ENCODE measurements at places on chromosomes 7 and 10.
A peak's percentile ranks its signal among the peaks of the same experiment; 100 is the strongest.

DNA sequence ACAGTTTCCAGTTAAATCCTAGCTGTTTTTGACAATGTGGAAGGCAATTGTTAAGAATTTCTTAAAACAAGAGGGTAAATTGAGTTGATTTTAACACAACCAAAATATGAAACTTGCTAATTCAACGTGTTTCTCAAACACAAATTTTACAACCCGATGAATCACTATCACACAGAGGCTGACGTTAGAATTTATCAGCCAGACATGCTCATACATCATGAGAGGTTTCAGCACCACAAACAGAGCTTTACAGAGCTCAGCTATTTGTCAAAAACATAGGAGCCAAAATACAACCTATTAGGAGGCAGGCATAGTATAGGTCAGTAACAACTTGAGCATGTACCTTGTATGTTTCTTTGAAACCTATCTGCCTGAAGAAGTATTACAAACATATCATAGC lies 36.1 kb downstream of the LRRN3 start:
- no peak for DNase-seq

DNA sequence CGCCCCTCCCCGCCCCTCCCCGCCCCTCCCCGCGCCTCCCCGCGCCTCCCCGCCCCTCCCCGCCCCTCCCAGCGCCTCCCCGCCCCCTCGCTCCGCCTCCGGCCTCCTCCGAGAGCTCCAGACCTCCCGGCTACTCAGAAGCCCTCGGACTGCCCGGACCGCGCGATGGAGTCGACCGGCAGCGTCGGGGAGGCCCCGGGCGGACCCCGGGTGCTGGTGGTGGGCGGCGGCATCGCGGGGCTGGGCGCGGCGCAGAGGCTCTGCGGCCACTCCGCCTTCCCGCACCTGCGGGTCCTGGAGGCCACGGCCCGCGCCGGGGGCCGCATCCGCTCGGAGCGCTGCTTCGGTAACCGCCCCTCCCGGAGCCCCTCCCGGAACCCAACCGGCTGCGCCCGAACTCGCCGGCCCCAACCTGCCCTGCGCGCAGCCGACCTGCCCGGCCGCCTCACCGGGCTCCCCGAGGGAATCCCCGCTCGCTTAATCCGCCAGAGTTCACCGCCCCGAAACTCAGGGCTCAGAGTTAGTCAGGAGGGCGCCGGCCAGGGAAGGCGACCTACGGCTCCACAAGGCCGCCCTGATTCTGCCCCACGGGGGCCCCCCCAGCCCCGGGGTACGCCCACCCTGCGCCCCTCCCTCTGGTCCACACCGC lies at the start of gene PAOX:
Gene PAOX (plus strand): TSS at position 111 of the 649 bp plus-strand sequence. CDS start 55 bp downstream, at position 166.
- peak; percentile 58 for DNase-seq

GRCh38 chr10:122141821-122142640 lies 129.1 kb upstream of the BTBD16 start:
- no peak for DNase-seq

GRCh38 chr7:140322759-140323158 lies 75.6 kb downstream of the SLC37A3 start:
- no peak for DNase-seq

GRCh38 chr7:150379441-150380379 lies 580 bp downstream of the ZNF775 start:
- no peak for DNase-seq

DNA sequence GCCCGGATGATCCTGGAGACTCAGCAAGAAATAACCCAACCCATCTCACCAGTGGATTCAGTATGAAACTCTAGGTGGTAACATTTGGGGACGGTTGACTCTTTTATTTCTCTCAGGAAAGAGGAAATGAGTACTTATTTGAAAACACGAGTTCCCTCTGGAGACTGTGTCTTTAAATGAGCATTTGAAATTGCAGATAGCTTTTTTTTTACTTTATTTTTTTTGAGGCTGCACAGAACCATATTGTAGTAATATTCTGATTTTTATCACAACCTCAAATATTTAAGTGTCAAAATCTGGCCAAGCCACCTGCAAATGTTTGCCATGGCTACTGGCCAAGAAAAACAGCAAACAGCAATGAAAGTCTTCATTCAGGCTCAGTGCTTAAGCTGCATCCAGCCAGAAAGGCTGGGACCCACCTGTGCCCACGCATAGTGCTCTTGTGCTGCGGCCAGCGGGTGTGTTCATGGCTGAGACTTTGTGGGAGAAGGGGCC lies 160.8 kb downstream of the CREB5 start:
- DNase-seq: no peak

DNA sequence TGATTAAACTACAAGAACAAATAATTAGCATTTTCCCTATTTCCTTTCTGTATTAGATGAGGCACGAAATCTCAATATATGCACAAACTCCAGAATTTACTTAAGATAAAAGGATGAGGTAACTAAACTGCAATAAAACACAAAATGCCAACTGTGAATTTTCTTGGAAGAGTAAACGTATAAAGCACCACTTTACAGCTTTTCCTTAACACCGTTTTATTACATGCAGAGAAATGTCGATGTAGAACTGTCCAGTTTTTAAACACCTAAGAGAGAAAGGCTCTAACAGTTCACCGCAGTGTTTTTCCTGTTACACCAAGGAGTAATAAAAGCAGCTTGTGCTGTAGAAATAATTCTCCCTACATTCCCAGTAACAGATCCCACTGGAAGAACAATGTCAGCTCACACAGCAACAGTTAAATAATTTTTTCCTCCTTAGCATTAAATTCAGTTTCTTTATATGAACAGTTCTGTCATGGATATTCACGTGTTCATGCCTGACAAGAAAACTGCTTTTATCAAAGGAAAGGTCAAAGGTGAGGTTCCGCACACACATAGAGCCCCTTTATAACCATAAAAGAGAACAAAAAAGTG lies 52.0 kb downstream of the MINDY3 start:
- DNase-seq: no peak

- DNase-seq: no peak
Observed at GRCh38 chr10:50387732-50388073, 136.4 kb upstream of the ASAH2 start.

DNA sequence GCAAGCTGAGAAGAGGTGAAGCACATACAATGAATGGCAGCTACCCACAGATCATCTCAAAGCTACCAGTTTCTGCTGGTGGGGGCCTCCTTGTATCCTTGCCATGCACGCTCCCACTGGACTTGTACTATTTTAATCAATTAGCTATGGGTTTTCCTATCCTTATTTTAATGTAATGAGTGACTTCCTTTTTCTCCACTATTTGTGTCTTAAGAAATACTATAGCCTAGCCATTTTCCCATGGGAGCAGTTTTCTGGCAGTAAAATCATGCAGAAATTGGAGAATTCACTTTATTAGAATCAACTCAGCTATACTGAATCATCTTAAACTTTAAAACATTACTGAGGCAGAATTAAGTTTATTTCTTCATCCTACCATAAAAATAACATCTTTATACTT lies 73.5 kb downstream of the CTNNA3 start:
- no peak for DNase-seq

GRCh38 chr7:98831641-98832221 lies 38.1 kb downstream of the TMEM130 start:
- DNase-seq: peak; percentile 13

DNA sequence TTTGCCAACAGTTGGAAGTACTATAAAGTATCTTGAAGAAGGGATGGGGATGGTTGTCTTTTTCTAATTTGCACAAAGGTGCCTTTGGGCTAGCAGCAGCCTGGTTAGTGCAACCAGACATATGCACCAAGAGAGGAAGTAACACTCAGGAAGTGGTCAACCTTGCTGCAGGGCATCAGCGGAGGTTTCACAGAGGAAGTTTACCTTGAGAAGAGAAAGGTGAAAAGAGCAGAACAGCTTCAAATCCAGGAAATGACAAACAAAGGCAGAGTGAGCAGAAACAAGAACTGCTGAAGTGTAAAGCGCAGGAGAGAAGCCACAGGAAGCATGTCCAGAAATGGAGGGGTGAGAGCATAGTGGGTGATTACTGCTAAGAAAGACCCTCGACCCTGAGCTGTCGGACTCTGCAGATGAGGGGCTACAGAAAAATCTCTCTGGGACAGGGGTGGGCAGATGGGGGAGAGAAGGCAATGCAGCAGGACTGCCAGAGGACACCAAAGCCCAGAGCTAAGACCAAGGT lies 66.9 kb downstream of the STK17A start:
- peak; percentile 39 for DNase-seq

GRCh38 chr7:157357129-157358040 lies 20.6 kb downstream of the DNAJB6 start:
- no peak for DNase-seq

- no peak for DNase-seq
Observed at GRCh38 chr10:101136007-101136707, 5.1 kb downstream of the TLX1 start.

DNA sequence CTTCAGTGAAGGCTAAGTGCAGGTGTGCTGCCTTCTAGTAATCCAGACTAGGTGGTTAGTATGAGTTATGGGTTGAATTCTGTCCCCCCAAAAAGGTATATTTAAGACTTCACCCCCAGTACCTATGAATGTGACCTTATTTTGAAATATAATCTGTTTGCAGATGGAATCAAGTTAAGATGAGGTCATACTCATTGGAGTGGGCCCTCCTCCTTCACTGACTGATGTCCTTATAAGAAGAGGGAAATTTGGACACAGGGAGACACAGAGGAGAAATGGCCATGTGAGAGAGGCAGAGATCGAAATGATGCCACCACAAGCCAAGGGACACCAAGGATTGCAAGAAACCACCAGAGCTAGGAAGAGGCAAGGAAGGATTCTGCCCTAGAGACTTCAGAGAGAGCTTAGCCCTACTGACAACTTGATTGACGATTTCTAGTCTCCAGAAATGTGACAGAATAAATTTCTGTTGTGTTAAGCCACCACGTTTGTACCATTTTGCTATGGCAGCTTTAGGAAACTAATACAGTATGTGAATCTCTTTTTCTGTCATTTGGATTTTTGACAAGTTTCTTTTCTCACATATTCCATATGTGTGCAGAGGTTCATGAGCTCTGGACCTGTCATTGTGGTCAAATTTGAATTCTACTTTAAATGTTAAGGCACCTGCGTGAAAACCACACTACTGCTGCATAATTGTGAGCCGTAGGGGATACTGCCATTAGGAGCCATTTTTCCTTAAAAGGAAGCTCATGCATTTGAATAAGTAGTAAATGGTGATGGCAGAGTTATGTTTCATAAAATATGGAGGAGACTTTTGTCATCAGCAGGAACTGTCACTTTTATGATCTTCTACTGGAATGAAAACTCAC lies 2.6 kb upstream of the RPA3 start:
- no peak for DNase-seq

GRCh38 chr7:74405899-74406512 lies 47.7 kb upstream of the GTF2IRD1 start:
- DNase-seq: no peak

DNA sequence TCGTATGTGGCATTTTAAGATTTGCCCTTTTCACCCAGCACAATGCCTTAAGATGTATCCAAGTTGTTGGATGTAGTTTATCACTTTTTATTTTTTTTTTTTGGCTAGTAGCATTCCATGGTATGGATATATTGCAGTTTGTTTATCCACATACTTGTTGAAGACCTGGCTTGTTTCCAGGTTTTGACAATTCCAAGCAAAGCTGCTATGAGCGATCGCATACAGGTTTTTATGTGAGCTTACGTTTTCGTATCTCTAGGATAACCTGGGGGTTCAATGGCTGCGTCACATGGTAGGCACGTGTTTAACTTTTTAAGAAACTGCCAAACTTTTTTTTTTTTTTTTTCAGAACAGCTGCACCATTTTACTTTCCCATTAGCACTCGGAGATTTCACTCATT lies 32.2 kb downstream of the BAIAP2L1 start:
- DNase-seq: no peak

GRCh38 chr7:27952456-27953285 lies 212.7 kb downstream of the TAX1BP1 start:
- no peak for DNase-seq

- no peak for DNase-seq
Observed at GRCh38 chr10:103281753-103282152, 4.8 kb downstream of the INA start.

- DNase-seq: no peak
Observed at GRCh38 chr10:78258323-78259030, 224.8 kb downstream of the RPS24 start.

- no peak for DNase-seq
Observed at GRCh38 chr10:124569623-124570470, 108.2 kb downstream of the LHPP start.

DNA sequence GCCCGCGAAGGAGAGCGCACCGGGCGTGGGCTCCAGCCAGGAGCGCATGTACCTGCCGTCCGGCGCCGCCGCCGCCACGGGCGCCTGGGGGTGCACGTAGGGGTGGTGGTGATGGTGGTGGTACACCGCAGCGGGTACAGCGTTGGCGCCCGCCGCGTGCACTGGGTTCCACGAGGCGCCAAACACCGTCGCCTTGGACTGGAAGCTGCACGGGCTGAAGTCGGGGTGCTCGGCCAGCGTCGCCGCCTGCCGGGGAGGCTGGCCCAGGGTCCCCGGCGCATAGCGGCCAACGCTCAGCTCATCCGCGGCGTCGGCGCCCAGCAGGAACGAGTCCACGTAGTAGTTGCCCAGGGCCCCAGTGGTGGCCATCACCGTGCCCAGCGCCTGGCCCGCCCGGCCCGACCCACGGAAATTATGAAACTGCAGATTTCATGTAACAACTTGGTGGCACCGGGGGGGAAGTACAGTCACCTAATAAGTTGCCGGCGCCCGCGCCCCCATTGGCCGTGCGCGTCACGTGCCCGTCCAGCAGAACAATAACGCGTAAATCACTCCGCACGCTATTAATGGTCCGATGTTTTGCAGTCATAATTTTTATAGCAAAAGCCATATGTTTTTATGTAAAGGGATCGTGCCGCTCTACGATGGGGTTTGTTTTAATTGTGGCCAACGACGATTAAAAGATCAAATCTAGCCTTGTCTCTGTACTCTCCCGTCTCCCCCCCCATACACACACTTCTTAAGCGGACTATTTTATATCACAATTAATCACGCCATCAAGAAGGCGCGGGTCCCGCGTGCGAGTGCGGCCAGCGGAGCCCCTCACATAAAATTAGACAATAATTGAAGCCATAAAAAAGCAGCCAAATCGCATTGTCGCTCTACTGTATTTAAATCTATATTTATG lies at the start of gene HOXA9:
Gene HOXA9 (minus strand): TSS at position 449 of the 907 bp plus-strand sequence. CDS start 80 bp downstream, at position 369.
- no peak for DNase-seq

DNA sequence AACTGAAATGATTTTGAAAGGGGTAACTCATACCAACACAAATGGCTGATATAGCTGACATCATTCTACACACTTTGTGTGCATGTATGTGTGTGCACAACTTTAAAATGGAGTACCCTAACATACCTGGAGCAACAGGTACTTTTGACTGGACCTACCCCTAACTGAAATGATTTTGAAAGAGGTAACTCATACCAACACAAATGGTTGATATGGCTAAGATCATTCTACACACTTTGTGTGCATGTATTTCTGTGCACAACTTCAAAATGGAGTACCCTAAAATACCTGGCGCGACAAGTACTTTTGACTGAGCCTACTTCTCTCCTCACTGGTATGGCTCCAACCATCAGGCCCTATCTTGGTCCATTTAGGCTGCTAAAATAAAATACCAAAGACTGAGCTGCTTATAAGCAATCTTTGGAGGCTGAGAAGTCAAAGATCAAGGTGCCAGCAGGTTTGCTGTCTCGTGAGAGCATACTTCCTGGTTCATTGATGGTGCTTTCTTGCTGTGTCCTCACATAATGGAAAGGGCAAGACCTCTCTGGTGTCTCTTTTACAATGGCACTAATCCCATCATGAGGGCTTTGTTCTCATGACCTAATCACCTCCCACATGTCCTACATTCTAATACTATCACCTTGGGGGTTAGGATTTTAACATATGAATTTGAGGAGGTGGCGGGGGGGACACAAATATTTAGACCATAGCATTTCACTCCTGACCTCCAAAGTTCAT lies 173.3 kb downstream of the CFTR start:
- DNase-seq: no peak

- no peak for DNase-seq
Observed at GRCh38 chr7:135282561-135283254, 49.1 kb downstream of the STRA8 start.
